ENCODE measurements at places on chromosomes 12 and 14.

DNA sequence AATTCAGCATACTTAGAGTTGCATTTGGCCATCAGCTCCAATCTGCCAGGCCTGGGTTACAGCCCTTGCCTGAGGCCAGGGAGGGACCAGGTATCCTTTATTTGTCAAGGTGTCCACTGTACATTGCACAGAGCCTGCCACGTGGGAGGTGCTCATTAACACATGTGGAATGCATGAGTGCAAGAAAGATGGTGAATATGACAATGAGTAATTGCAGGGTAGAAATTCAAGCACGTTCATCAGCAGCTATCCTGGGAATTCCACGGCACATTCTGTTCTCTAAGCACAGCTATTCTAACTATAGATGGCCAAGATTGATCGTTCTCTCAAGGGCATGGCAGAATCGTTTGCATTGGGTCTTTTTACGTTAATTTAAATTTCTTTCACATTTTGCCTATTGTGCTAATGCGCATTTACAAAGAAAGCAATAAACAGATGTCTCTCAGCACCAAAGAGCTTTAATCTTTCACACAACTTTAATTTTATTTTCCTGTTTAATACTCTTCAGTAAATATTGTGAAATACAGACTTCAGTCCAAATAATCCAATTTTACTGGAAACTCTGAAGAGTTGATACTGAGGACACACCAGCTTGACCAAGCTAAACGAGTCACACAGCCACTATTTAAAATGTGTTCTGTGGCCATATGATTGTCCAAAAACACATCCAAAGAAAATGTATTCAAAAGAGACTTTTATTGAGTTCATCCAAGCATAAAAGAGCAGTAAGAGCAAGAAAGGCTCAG is 1025.7 kb upstream of the TMEM132C start:
- no peak for DNase-seq
- no peaks in the 10 kb centered on the region for H3K27me3 ChIP-seq
- H3K4me3 ChIP-seq: no peak overlapping the region
- no peaks in the 10 kb centered on the region for H3K36me3 ChIP-seq

- H3K27me3 ChIP-seq: no peaks in the 10 kb centered on the region
- no peaks in the 10 kb centered on the region for H3K36me3 ChIP-seq
- H3K4me1 ChIP-seq: peaks cover 7% of the 10 kb centered on the region
- no peak overlapping the region for H3K4me3 ChIP-seq
Measured at GRCh38 chr14:85315733-85316290, 214.1 kb upstream of the FLRT2 start.

DNA sequence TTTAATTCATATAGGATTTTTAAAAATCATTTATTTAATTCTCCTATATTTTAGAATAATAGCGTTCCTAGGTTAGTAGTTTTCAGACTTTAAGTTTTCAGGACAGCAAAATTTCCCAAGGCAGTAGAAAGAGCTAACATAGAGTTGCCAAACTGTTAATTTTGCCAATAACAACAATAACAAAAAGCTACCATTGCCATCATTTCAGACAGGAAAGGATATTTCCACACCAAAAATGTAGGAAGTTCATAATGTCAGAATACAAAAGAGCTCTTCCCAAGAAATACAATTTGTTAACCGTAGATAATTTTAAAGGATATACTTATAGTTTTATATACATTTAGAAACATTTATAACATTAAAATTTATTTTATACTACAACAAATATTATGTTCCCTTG is 81.4 kb upstream of the EEA1 start:
- no peak overlapping the region for H3K27ac ChIP-seq
- no peak for DNase-seq
- H3K36me3 ChIP-seq: no peaks in the 10 kb centered on the region

DNA sequence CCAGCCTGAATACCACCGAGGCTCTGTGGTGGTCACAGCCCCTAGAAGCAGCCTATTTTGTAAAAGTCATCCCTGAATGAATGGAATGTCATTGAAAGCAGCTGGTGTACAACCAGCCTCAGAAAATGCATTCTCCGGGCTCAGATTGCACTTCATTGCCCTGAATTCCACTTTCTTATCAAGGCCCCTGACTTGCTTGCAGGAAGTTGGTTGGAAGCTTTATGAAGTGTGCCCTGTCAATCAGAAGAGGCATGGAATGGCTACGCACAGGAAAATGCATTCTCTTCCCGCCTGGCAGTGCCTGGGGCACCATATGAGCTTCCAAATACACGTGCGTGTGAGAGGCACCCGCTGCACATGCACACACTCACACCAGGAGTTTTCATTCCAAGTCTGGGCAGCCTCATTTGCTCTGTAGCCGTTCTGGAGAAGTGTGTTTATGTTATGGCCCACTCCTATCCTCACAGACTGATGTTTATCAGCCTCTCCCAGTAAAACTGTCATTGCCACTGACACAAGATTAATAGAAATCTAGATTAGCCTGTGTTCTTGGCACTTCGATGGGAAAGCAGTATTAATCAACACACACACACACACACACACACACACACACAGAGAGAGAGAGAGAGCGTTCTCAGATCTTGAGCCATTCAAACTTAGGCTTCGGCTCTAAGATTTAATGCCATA is 63.9 kb downstream of the NUAK1 start:
- no peak overlapping the region for H3K4me3 ChIP-seq
- H3K27ac ChIP-seq: no peak overlapping the region
- H3K4me1 ChIP-seq: no peaks in the 10 kb centered on the region
- H3K27me3 ChIP-seq: peaks cover 5% of the 10 kb centered on the region

DNA sequence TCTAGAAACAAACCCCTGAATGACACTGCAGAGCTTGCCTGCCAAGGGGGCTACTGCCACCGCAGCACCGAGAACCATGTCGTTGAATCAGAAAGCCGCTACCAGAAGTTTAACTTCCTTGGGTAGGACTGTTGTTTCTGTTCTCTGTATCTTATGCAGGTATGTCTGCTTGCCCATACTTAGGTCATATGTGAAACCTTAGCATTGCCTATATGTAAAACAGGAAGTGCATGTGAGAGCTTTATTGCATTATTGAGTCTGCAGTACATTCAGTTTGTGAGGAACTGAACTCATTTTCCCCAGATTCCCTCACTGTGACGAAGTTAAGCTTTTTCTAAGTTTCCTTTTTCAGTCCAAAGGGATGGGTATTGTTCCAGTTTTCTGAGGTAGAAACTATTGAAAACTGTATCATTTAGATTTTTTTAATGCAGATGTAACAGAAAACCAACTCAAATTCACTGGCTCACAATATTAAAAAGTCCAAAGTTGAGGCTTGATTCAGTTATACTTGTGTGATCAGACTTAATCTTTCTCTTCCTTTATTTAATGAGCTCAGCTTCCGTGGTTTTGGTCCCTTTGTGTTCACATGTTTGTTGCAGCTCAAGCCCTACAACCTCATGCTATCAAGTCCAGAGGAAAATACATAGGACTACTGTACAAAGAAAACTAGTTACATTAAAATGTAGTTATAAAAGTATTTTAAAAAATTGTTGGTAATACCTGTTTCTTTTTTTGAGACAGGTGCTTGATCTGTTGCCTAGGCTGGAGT is 6.9 kb downstream of the FBXO34 start:
- no peak overlapping the region for H3K27ac ChIP-seq
- DNase-seq: no peak
- peaks cover 2% of the 10 kb centered on the region for H3K27me3 ChIP-seq
- H3K36me3 ChIP-seq: no peaks in the 10 kb centered on the region
- peaks cover 2% of the 10 kb centered on the region for H3K4me1 ChIP-seq

DNA sequence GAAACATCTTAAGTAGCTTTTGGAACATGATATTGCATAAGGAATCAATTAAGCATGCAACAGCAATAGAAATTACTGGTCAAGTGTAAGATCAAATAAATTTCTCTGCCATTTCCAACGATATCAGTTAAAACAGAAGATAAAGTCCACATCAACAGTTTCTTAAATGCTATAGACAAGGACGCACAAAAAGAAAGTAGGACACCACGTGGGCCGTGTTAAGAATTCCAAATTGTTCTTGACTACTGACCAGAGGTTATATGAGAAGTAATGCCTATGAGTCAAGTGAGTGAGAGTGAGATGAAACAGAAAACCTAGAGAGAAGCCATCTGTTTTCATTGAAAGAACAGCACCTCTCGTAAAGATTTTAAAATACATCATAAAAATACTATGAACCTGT is 318.2 kb downstream of the TMEM117 start:
- H3K27me3 ChIP-seq: no peaks in the 10 kb centered on the region
- DNase-seq: no peak
- no peak overlapping the region for H3K27ac ChIP-seq
- H3K4me1 ChIP-seq: peaks cover 7% of the 10 kb centered on the region
- no peak overlapping the region for H3K4me3 ChIP-seq

DNA sequence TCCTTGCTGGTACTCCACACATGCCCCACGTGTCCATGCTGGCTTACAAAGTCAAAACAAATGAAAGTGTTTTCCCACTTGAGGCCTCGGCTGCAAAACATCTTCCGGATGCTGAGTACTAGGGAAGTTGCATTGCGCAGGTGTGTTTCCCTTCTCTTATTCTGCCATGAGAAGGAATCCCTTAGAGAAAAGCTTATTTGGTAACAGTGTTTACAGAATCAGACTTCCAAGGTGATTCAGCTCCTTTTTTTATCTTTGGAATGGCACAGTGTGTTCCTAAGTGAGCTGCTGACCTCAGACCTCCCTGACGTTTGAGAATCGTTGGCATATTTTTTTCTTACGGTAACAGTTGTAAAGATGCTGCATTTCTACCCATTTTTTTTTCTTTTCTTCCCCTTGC is 211.3 kb downstream of the ESR2 start:
- no peaks in the 10 kb centered on the region for H3K4me1 ChIP-seq
- H3K27ac ChIP-seq: no peak overlapping the region
- H3K4me3 ChIP-seq: no peak overlapping the region
- H3K27me3 ChIP-seq: no peaks in the 10 kb centered on the region

- no peak overlapping the region for H3K4me3 ChIP-seq
- H3K4me1 ChIP-seq: peaks cover 21% of the 10 kb centered on the region
- DNase-seq: no peak
- H3K27ac ChIP-seq: no peak overlapping the region
- no peaks in the 10 kb centered on the region for H3K36me3 ChIP-seq
- peaks cover 2% of the 10 kb centered on the region for H3K27me3 ChIP-seq
Measured at GRCh38 chr14:64201921-64202545, 92.1 kb downstream of the ESR2 start.

DNA sequence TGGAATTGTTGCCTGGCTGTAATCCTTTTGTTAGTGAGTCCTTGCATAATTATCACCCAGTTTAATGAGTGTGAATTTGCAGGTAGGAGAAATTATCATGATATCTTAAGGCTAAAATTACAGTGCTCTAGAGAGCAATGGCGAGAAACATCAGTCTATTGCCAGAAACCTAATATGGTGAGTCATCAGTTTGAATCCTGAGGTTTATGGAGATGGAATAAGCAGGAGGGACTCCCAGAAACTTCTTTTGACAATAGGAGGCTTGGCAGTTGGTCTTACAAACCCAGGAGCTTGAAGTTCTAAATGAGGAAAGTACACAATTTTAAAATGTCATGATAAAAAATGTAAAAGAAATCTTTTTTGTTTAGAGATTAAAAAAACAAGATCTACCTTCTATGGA is 31.5 kb upstream of the CRADD start:
- no peak overlapping the region for H3K4me3 ChIP-seq
- H3K27ac ChIP-seq: no peak overlapping the region
- peaks cover 7% of the 10 kb centered on the region for H3K36me3 ChIP-seq
- H3K4me1 ChIP-seq: no peaks in the 10 kb centered on the region
- DNase-seq: no peak

- H3K27ac ChIP-seq: no peak overlapping the region
- H3K36me3 ChIP-seq: no peaks in the 10 kb centered on the region
- DNase-seq: no peak
- H3K4me3 ChIP-seq: no peak overlapping the region
Measured at GRCh38 chr12:40650038-40650704, 42.1 kb upstream of the CNTN1 start.
